ENCODE measurements at places on chromosomes 7 and 10. TPM values are rescaled to one million over a fixed set of nuclear protein-coding genes. Genes with fewer than 3 reads are reported as not detected.

DNA sequence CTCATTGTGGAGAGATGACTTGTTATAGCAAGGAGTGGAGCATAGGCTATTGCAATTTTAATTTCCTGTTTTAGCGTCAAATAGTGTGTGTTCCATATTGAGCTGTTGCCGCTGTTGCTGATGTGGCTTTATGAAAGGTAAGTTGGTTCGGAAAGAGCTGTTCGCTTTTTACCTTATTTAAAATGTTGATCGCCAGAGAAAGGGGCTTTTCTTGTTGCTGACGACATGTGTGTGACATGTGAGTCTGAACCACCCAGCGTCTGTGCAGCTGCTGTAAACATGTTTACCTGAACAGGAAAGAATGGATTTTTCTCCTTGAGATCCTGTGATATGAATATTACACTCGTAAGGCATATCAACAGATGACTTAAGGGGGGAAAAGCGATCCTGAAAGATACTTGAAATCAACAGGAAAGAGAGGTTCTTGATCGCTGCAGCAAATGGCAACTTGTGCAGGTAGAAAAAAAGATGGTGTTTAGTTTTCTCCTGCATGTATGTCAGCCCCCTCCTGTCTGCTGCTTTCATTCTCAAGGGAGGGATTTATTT is 2.5 kb downstream of the ZEB1 start:
- no peak for DNase-seq

GRCh38 chr10:62903828-62904227 is 87.7 kb upstream of the EGR2 start:
- no peak for DNase-seq

DNA sequence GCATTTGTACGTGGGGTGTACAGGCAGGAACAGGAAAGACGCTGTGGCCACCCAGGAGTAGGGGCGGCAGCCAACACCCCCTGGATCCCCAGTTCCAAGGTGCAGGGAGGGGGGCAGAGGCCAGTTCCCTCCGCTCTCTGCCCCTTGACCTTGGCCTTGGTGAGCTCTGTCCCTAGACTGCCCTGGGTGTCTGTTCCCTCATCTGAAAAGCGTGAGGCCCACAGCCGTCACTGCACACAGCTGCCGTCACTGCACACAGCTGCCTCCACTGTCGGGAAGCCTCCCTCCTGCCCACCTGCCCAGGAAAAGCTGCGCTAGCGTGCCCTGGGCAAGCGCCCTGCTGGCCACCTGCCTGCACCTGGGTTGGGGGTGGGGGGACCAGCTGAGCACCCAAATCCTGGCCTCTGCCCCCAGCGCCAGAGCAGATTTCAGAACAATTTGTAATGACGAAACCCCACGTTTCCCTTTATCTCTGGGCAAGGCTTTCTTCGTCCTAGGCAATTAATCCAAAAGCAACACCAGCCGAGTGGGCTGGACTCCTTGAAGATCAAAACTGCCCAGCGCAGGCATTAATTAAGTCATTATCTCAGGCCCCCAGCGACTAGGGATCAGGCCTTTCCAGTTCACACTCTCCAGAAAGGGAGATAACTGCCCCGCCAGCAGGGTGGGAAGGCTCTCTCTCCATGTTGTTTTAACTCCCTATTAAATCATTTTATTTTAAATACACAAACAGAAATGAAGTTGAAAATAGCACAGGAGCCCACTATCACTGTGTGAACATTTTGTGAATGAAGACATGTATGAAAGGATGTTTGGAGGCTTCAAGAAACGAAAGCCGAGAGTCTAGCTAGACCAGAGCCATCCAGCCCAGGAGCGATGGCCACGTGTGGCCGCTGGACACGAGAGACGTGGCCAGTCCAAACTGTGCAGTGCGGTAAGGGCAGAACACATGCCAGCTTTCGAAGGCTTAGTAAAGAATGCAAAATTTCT is 4.0 kb upstream of the PDGFA start:
- no peak for DNase-seq

DNA sequence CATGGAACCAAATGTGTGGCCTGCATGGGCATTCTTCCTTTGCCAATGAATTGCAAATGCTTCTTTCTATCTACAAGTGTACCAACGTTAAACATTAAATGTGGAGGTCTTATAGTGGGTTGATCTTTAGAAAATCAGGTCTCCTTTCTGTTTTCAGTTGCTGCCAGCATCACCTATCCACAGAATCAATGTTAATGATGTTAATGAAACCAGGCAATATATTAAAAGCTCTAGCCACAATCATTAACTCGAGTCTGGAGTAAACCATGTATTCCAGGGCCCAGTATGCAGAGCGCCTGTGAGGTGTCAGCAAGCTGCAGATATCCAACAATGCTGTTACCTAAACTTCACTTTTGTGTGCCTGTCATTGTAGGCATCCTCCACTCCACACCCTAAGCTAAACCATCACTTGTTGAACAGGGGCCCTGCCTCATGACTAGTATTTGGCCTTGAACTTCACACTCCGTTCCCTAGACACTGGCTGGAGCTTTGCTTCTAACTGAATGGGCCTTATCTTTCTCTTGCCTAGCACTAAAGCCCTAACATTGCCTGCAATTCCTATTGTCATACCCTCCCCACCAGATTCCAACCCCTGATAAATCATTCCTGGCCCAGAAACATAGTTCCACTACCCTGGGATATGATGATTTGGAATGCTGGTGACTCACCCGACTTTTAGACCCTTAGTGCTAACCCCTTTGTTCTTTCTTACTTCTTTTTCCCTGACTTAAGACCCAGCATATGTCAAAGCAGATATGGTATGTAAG is 24.3 kb upstream of the ITGB8 start:
- DNase-seq = no peak

FAM25G gene
- total RNA-seq = not detected
